ENCODE measurements at places on chromosomes 11 and 22. TPM values are rescaled to one million over a fixed set of nuclear protein-coding genes. Genes with fewer than 3 reads are reported as not detected.

Gene TSGA10IP
- not detected for total RNA-seq

Gene ARHGAP32
- 4.8 TPM for total RNA-seq

Gene ASCL2
- total RNA-seq, result not detected

Gene TRIM6
- 7.1 TPM for total RNA-seq

Gene SEZ6L
- total RNA-seq, result not detected

Gene OR51A4
- not detected for total RNA-seq
